Fibroblast of skin of left quadriceps (primary cell): ENCODE measurements at places on chromosomes 16 and 17.

GRCh38 chr17:848402-848801, 66.2 kb downstream of the MRM3 start:
- DNase-seq: no peak

DNA sequence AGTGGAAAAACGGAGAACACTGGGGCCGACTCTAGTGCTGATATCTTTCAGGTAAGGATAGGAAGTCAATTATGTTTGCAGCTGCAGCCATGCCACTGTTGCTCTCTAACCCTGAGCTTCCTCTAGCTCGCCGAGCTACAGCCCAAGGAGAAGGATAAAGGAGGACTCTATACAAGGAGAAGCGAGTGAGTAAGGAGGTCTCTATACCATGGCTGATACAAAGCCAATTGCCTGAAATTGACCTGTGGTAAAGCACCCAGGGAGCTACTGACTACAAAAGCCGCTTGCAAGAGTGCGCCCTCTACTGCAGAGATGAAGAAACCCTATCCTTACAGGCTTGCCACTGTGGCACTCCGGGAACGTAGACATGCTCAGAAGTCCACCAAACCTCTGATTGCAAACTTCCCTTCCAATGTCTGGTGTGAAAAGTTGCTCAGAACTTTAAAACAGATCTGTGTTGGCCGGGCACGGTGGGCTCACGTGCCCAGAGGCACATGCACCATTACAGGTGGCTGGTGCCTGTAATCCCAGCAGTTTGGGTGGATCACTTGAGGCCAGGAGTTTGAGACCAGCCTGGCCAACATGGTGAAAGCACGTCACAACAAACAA, 10.8 kb upstream of the SLC46A1 start:
- no peak for DNase-seq

DNA sequence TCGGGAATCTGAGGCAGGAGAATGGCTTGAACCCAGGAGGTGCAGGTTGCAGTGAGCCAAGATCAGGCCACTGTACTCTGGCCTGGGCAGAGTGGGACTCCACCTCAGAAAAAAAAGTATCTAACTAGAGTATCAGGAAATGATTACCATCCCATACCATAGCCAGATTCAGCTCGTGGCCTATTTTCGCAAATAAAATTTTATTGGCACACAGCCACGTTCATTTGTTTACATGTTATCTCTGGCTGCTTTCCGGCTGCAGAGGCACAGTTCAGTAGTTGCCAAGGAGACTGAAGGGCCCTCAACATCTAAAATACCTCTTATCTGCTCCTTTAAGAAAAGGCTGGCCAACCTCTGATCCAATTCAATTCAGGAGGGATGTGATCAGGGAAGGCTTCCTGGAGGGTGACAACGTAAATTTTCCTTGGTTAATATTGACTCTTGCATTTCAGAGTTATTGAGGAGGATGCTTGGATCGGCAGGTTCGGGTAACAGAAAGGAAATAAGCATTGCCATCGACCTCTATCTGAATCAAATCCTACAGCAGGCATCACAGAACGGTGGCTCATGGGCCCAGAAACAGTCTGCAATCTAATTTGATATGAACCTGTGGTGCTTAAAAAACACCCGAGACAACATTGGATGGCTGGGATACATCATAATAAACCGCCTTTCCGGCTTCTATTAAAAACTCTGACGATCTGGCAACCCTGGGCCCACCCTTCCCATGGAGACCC, 73.8 kb downstream of the XYLT1 start:
- no peak for DNase-seq

- DNase-seq: no peak
These were observed 8.7 kb upstream of the RNF213 start for GRCh38 chr17:80251966-80252365.

- no peak for DNase-seq
These were observed 85.3 kb downstream of the HAPSTR1 start for GRCh38 chr16:9176547-9177418.

- no peak for DNase-seq
These were observed 418.9 kb upstream of the C16orf82 start for GRCh38 chr16:26647870-26648269.

- no peak for DNase-seq
These were observed 2.0 kb upstream of the TMEM11 start for GRCh38 chr17:21215935-21216334.

- DNase-seq: no peak
These were observed 26.6 kb upstream of the SKAP1 start for GRCh38 chr17:48456589-48456988.

DNA sequence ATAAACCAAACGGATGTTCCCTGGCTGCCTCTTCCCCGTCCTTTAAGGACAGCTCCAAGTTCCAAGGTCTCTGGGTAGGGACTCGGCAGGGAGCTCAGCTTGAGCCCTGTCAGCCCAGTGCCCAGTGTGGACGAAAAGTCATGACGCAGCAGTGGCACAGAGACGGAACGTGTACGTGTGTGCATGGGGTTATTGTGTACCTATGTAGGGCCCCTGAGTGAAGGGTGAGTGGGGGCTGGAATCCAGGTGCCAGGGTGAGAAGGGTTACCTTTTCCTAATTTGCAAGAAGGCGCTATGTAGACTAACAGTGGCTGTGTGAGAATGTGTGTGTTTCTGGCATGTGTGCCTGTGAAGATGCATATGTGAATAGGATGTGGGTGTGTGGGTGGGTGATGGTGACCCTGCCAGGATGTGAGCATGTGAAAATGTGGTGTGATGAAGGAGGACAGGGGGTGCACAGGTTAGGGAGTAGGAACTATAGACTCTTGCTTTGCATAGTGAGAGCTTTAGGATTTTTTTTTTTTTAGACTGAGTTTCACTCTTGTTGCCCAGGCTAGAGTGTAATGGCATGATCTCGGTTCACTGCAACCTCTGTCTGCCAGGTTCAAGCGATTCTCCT, 6.0 kb downstream of the SCN4A start:
- DNase-seq: no peak

GRCh38 chr17:34156401-34156740, 98.7 kb upstream of the CCL2 start:
- no peak for DNase-seq

GRCh38 chr17:76121932-76122430, 18.4 kb upstream of the EXOC7 start:
- no peak for DNase-seq

GRCh38 chr17:73639322-73639721, 4.9 kb downstream of the SDK2 start:
- no peak for DNase-seq

DNA sequence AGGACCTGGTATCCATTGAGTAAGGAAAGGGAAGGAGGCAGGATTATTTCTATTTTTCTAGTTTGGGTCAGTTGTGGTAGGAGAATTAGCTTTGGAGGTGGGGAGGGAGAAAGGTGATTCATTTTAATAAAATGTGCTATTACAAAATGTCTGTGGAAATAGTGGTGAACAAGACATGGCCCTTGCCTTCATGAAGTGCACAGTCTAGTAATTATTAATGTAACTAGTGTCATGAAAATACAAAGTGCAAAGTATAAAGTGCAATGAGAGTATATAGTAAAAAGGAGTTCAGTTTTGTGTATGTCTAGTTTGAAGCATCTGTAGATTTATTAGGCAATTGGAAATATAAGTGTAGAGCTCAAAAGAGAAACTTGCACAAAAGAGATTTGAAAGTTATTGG, 11.9 kb downstream of the NFATC3 start:
- DNase-seq: no peak

- DNase-seq: no peak
These were observed 308.7 kb upstream of the N4BP1 start for GRCh38 chr16:48918520-48919258.

DNA sequence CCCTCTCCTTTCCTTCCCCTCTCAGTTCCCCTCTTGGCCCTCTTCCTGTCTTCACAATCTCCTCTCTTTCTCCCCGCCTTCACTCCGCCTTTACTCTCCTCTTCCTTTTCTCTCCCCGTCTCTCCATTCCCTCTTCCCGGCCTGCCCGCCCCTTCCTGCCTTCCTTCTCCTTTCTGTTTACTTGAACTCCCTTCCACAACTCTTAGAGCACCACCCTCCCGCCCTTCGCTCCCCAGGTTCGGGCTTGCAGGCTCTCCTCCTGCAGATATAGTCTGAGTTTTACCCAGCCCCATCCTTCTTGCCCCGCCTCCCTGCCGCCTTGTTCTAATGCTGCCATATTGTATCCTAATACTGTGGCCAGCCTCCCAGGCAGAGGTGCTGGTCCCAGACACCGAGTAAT, 201.5 kb upstream of the N4BP1 start:
- DNase-seq: no peak

DNA sequence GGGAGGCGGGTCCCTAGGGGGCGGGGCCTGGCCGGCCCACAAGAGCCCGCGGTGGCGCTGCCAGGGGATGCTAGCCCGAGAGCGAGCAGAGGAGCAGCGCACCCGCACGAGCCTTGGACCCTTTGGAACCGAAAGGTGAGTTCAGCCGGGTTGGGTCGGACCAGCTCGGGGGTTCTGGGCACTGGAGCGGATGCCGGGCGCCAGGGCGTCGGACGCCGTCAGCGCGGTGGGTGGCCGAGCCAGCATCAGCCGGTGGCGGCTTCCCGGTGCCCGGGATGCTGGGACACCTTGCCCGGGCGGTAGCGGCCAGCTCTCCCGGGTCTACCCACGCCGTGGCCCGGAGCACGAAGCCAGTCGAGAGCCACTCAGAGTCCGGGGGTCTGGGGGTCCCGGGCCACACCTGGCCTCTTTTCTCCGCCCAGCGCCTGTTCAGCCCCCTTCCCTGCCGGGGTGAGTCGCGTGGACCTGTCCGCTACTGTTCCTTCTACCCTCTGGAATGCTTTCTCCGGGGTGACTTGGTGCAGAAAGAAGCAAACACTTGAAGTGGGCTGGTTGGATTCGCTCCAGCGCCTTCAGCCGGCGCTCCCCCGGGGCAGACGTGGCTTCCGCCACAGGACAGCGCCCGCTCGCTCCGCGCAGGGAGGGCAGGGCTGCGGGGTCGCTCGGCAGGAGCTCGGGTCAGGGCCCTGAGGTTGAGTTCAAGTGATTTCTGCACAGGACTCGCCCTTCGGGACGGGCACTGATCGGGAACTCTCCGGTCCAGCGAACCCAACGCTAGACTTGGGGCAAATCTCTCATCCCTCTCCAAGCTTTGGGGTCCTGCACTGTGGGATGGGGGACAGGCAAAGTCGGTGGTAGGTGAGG, at the start of gene SCNN1G:
SCNN1G (plus strand) TSS at position 67 of the 864 bp plus-strand sequence. CDS start 3,527 bp downstream, outside the sequence.
- DNase-seq: no peak

GRCh38 chr17:27600471-27600870, 30.5 kb upstream of the LGALS9 start:
- no peak for DNase-seq

DNA sequence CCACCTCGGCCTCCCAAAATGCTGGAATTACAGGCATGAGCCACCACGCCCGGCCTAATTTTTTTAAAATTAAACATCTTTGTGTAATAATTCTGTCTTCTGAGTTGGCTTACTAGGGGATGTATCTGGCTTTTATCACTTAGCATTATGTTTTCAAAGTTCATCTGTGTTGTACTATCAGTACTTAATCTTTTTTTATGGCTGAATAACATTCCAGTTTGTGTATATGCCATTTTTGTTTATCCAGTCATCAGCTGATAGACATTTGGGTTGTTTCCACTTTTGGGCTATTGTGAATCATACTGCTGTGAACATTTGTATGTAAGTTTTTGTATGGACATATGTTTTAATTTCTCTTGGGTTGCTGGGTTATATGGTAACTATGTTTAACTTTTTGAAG, 69.0 kb downstream of the CHD9 start:
- DNase-seq: peak; percentile 46

DNA sequence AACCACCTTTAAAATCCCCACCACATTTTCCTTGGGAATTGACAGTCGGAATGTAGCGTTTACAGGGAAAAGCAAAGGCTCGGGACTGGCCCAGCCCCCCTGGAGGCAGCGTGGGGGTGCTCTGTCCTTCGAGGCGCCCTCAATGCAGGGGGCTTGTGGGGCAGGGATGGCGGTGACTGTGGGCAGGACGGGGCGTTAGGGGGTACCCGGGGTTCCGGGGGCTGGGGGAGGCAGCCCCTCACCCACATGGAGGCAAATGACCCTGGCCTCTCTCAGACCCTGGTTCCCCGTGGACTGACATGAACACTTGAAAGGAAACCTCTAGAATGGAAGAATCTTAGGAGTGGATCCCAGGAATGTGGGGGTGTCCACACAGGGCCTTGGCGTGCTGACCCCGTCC, 78.4 kb upstream of the GNG13 start:
- DNase-seq: no peak

GRCh38 chr16:84729716-84730320, 30.0 kb downstream of the USP10 start:
- no peak for DNase-seq

DNA sequence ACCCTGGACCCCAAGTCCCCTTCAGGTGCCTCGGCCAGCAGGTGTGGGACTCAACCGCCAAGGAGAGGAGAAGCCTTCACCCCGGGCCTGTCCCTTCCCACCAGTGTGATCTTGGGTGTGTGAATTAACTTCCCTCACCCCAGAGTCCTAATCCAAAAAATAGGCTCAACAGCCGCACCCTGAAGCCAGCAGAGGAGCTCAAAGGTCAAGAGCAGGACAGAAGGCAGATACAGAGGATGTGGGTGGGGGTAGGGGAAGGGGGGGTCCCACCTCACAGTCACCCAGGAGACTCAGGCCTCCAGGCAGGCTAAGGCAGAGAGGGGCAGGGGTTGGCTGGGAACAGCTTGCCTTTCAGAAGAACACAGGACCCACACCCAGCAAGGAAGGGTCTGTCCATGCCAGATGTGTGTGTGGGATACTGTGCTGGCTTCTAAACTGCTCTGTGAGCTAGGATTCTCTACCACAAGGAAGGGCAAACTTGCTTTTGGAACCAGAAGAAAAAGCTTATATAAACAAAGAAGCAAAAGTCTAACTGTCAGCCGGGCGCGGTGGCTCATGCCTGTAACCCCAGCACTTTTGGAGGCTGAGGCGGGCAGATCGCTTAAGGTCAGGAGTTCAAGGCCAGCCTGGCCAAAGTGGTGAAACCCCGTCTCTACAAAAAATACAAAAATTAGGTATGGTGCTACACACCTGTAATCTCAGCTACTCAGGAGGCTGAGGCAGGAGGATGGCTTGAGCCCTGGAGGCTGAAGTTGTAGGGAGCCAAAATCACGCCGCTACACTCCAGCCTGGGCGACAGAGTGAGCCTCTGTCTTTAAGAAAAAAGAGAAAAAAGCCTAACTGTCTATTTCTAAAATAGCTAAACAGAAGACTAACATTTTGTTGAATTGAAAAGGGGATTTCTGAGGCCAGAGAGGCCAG, 4.6 kb downstream of the PIEZO1 start:
- DNase-seq: no peak

DNA sequence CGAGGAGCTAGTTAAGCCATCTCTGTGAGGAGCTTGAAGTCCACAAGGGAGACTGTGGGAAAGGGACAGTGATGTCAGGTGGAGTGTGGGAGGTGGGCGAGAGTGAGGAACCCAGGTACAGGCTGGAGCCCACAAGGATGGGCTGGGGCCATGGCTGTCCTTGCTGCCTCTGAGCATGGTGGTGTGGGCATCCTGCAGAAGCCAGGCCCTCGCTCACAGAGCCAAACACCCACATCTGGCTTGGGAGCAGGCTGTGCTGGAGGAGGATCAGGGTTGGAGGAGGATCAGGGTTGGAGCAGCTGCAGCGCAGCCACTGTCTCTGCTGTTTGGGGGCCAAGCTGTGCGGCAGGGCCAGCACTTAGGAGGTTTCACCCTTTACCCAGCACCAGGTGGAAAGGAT, 58.2 kb upstream of the ENPP7 start:
- DNase-seq: no peak

GRCh38 chr16:4636196-4636595, 11.6 kb downstream of the MGRN1 start:
- no peak for DNase-seq

GRCh38 chr17:81039854-81040758, 5.2 kb downstream of the BAIAP2 start:
- no peak for DNase-seq

GRCh38 chr17:44780161-44780560, 21.4 kb downstream of the ADAM11 start:
- DNase-seq: no peak
